B cell (primary cell): ENCODE measurements at places on chromosomes 2 and 18.

GRCh38 chr2:165927353-165927752, 26.2 kb downstream of the TTC21B start:
- no peak for DNase-seq

DNA sequence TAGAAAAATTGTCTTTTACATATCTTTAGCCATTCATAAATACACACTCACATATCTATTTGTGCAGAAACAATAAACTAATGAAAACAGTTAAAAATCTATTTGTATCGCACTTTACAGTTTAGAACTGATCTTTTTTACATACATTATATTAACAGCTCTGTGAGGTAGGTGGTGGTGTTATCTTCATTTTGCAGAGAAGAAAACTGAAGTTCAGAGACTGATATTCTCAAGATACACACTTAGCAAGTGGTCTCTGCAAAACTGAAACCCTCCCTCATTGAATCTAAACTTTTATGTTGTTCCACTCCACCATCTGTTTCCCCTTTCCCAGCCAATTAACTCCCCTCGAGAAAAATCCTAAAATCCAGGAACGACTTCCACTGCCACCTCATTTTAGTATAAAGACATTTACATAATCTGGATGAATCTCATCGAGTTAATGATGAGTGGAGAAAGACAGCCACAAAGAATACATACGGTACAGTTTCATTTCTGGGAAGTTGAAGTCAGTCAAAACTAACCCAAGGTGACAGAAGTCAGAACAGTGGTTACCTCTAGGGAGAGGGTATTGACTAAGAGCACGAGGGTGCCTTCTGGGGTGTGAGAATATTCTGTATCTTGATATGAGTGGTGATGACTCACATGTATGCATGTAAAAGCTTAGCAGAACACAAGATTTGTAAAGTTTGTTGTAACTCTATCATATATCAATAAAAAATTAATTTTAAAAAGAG, 524.2 kb upstream of the TCF4 start:
- DNase-seq, result peak; percentile 19

GRCh38 chr2:239407112-239407511, 6.3 kb upstream of the HDAC4 start:
- DNase-seq, result peak; percentile 2

GRCh38 chr18:38520786-38521185, 955.2 kb upstream of the CELF4 start:
- DNase-seq, result no peak

GRCh38 chr2:201575971-201576370, 67.3 kb downstream of the TMEM237 start:
- DNase-seq, result no peak

GRCh38 chr2:120303177-120303576, 42.8 kb upstream of the INHBB start:
- no peak for DNase-seq

DNA sequence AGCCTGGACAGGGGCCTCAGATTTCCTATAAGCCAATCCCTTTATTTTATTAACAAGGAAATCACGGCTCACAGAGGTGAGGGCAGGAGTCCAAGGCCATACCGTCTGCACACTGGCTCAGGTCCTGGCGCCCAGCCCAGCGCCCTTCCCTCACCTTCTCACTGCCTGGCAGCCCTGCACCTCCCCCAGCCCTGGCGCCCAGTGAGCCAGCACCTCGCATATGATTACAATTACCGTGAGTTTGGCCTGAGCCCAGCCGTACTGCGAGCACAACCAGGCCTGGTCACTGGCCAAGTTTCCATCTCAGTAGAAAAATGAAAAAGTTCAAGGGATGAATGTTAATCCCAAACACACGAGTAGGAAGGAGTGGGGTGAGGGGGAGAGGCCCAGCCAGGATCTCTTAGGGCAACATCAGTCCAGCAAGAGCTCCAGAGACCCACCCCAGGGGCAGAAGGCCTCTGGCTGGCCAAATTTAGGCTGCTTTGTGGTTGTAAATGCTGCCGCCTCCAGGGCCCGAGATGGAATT, 68.4 kb downstream of the MCFD2 start:
- no peak for DNase-seq
